Testis (tissue), 5 donors: ENCODE measurements at places on chromosomes 11 and 22. TPM values are rescaled to one million over a fixed set of nuclear protein-coding genes. Genes with fewer than 3 reads are reported as not detected.

- H3K36me3 ChIP-seq = no peaks in the 10 kb centered on the region
- H3K4me3 ChIP-seq = no peak overlapping the region
- peaks cover 5% of the 10 kb centered on the region for H3K4me1 ChIP-seq
- H3K27ac ChIP-seq = no peak overlapping the region
- DNase-seq = no peak
Observed at GRCh38 chr11:67439321-67440228, 2.1 kb upstream of the PTPRCAP start.

Gene CCDC81
- 3.8 TPM for total RNA-seq

- H3K27ac ChIP-seq = no peak overlapping the region
- H3K4me3 ChIP-seq = no peak overlapping the region
- no peaks in the 10 kb centered on the region for H3K27me3 ChIP-seq
- no peaks in the 10 kb centered on the region for H3K36me3 ChIP-seq
- H3K4me1 ChIP-seq = no peaks in the 10 kb centered on the region
Observed at GRCh38 chr11:101046947-101047346, 82.7 kb downstream of the PGR start.

- H3K27me3 ChIP-seq = no peaks in the 10 kb centered on the region
- H3K4me1 ChIP-seq = no peaks in the 10 kb centered on the region
- no peak overlapping the region for H3K4me3 ChIP-seq
- H3K27ac ChIP-seq = no peak overlapping the region
Observed at GRCh38 chr22:46377525-46378425, 42.3 kb downstream of the TRMU start.

GRCh38 chr11:118643142-118643994 is 36.0 kb downstream of the PHLDB1 start:
- H3K27ac ChIP-seq = no peak overlapping the region
- no peaks in the 10 kb centered on the region for H3K27me3 ChIP-seq
- no peak overlapping the region for H3K4me3 ChIP-seq
- no peak for DNase-seq
- H3K4me1 ChIP-seq = peaks cover 9% of the 10 kb centered on the region

Gene P2RY2
- 3.6 TPM for total RNA-seq

GRCh38 chr11:83002053-83002452 is 69.6 kb downstream of the RAB30 start:
- DNase-seq = no peak
- H3K36me3 ChIP-seq = no peaks in the 10 kb centered on the region
- H3K4me3 ChIP-seq = no peak overlapping the region
- no peak overlapping the region for H3K27ac ChIP-seq

DNA sequence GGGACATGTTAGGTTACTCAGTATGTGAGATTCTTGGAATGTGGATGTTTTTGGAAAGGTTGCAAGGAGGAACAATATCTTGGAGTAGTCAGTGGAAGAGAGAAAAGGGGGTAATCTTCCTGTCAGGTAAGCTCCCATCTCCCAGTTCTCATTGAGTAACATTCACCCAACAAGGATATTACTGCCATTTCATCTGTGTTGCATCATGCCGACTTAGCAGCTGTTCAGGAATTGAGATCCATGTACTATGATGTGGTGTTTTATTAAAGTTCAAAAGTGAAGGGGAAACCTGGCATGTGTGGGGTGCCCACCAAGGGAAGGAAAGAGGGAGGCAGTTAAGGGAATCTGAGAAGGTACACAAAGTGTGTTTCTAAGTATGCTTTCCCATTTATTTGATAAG is 58.4 kb upstream of the RASSF10 start:
- H3K4me1 ChIP-seq = no peaks in the 10 kb centered on the region
- H3K4me3 ChIP-seq = no peak overlapping the region
- H3K27ac ChIP-seq = no peak overlapping the region
- H3K36me3 ChIP-seq = no peaks in the 10 kb centered on the region

Gene ALDH3B1
- total RNA-seq = 5.3 TPM

DNA sequence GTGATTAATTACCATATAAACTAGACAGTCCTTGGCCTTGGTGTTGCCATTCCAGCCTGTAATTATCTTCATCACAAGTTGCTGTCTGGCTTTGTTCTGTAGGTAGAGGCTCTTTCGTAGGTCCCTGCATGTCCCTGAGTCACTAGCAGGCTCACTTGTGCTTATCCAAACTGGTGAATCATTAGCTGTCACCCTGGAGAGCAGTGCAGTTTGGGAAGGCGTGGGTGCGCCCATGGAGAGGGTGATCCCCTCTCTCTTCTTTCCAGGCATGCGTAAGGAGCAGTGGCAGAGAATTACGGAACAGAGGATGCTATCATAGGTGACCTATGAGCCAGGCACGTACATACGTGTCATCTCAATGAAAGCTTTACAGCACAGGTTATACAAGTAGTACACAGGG is 11.0 kb upstream of the EHF start:
- no peaks in the 10 kb centered on the region for H3K4me1 ChIP-seq
- no peaks in the 10 kb centered on the region for H3K36me3 ChIP-seq
- no peak overlapping the region for H3K27ac ChIP-seq
- H3K27me3 ChIP-seq = no peaks in the 10 kb centered on the region

GRCh38 chr11:87555101-87555500 is 517.4 kb downstream of the TMEM135 start:
- no peaks in the 10 kb centered on the region for H3K27me3 ChIP-seq
- H3K36me3 ChIP-seq = no peaks in the 10 kb centered on the region
- no peak overlapping the region for H3K27ac ChIP-seq
- no peaks in the 10 kb centered on the region for H3K4me1 ChIP-seq

DNA sequence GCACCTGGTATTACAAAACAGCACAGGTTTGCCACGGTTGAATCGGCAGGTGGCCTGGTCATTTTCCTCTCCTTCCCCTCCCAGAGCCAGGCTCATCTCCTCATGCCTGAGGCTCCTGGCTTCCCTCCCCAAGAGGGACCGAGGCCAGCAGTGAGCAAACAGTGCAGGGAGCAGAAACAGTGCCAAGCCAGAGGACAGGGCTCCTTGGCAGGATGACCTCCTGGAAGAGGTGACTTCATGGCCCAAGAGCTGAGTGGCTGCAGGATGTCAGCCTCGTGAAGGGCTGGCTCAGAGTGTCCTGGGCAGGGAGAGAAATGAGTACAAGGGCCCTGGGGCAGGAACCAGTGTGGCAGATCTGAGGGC is 22.8 kb upstream of the PPFIA1 start:
- no peak overlapping the region for H3K4me3 ChIP-seq
- no peaks in the 10 kb centered on the region for H3K4me1 ChIP-seq
- no peak for DNase-seq

Gene HTR3A
- 0.81 TPM for total RNA-seq

GRCh38 chr11:129315781-129316579 is 59.7 kb upstream of the BARX2 start:
- H3K27ac ChIP-seq = no peak overlapping the region
- DNase-seq = no peak
- no peaks in the 10 kb centered on the region for H3K4me1 ChIP-seq
- H3K27me3 ChIP-seq = no peaks in the 10 kb centered on the region
- no peaks in the 10 kb centered on the region for H3K36me3 ChIP-seq
- no peak overlapping the region for H3K4me3 ChIP-seq

DNA sequence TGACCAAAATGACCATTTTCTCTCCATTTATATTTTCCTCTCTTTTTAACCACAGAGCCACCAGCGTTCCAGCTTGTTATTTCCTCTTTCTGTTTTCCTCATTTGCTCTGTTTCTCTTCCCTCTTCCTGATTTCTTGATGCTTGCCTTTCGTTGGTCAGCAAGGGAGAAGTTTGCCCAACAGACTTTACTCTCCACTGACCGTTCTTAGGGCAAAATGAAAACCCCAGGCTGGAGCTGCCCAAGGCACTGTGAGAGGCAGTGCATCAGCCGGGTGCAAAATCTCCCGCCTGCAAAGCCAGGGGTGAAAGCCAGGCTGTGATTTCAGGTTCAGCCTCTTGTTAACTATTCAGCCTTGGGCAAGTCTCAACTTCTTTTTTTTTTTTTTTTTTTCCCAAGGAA is 26.1 kb upstream of the APLP2 start:
- H3K4me3 ChIP-seq = no peak overlapping the region
- no peaks in the 10 kb centered on the region for H3K27me3 ChIP-seq
- H3K27ac ChIP-seq = no peak overlapping the region
- no peak for DNase-seq
- H3K4me1 ChIP-seq = no peaks in the 10 kb centered on the region

Gene REXO2
- 92.7 TPM for total RNA-seq
